ENCODE measurements at places on chromosomes 16 and 17.

DNA sequence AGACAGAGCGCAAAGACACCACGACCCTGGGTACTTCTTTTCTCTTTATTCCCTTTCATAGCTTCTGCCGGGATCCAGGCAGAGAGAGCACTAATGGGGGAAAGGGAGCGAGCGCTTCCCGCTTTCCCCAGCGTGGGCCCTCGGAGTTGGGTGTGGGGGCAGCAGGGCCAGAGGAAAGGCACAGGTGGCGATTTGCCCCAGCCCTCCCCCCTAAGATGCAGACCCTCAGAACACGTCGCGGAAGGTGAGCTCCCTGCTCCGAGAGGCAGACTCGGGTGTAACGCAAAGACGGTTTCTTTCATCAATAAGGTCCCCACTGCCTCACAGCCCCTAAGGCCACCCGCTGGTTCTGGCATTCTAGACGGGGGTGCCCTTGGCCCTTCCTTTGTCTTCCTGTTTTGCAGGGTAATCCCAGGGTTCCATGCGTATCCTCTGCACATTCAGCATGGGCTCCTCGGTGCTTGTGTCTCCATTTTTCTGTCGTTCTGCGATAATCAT, 570 bp upstream of the NME3 start:
- DNase-seq = no peak

DNA sequence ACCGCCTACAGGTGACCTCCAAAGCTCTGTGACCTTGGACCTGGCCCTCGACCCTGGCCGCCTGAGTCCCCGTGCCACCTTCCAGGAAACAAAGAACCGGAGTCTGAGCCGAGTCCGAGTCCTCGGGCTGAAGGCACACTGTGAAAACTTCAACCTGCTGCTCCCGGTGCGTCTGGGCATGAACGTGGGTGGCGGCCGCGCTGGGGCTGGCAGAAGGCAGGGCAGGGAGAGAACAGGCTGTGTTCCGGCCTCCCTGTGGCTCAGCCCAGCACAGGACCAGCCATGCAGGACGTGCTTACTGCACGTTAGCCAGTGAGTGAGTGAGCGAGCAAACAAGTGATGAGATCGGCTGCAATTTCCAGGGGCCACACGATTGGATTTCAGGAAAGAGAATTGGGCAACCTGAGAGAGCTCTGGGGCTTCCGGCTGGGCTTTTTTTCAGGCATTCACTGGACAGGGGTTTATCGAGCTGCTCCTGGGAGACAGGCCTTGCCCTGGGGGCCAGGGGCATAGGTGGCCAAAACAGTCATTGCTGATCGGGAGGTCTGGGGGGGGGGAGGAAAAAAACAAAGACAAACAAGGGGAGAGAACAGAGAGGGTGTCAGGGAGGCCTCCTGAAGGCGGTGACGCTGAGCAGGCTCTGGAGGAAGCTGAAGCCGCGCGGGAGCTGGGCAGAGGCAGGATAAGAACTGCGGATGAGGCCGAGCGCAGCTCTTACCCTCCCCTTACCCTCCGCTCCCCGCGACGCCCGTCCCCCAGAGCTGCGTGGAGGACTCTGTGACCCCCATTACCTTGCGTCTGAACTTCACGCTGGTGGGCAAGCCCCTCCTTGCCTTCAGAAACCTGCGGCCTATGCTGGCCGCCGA, 16.9 kb downstream of the ITGAX start:
- no peak for DNase-seq

DNA sequence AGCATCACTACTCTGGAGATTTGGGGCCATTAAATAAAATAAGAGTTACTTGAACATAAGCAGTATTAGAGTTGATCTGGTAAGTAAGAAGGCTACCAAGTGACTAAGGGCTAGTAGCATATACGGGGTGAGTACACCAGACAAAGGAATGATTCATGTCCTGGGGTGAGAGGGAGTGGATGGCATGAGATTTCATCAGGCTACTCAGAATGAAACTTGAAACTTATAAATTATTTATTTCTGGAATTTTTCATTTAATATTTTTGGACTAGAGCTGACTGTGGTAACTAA, 2.3 kb downstream of the SLFN5 start:
- peak; percentile 92 for DNase-seq

DNA sequence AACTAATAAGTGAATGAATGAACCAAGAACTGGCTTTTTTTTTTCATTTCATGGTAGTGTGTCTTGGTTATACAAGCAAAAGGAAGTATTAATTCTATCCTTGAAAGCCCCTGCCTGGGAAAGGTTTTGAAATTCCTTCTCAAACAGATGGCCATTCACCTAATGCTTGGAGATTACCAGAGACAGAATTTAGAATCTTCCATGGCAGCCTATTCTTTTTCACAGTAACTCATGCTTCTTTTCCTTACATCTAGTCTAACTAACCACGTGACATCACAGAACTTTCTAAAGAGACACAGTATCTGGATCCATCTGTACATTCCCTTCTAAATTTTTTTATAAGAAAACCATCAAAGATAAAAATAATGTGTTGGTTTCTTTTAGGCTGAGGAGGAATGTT, 151.6 kb downstream of the FTO start:
- DNase-seq = no peak

DNA sequence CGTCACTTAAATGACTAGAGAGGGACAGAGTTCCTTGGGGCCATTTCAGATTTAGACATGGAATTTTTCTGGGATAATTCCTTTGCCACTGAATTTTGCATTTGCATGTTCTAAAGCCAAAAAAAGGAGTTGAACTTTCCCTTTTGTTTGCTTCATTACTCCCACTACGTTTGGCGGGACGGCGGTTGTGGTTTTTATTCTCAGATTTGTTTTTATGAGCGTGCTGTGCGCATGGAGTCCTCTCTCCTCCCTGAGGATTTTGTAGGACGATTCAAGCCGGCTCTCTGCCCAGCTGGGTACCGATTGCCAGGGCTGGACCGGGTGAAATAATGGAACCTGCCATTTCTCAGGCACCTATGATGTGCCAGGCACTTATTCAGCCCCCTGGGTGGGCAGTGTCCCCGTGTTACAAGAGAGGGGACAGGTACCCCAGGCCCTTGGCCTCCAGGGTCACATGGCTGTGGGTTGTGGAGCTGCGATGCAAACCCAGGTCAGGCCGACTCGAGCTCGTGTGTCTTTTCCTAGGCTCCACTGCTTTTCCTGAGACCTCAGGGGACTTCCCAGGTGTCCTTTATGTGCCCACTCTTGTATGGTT, 18.8 kb downstream of the CMIP start:
- DNase-seq = no peak

DNA sequence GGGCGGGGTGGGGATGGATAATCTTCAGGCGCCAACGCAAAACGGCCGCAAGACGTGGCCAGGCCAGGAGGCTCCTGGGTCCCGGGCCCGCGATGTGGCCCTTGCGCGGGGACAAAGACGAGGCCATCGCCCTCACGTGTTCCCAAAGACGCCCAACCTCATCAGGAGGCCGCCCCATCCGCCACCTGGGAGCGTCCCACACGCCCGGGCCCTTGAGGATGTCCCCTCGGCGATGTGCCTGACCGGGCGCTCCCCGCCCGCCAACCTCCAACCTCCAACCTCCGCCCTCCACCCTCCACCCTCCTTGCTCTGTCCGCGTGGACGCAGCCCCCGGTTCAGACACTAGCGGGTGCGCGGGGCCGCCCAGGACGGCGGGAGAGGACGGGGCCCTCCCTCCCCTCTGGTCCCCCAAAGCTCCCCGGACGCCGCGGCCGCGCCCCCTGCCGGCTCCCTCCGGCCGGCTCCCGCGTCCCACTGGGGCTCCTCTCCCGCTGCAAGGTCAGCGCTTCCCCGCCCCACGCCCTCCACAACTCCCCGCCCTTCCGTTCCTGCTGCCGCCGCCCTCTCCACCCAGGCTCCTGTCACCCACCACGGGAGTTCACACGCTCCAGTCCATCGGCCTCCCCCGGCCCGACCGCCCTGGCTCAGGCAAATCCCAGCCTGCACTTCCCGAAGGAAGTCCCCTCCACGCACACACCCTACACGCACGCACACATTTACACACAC, 250.8 kb upstream of the RPL38 start:
- no peak for DNase-seq

DNA sequence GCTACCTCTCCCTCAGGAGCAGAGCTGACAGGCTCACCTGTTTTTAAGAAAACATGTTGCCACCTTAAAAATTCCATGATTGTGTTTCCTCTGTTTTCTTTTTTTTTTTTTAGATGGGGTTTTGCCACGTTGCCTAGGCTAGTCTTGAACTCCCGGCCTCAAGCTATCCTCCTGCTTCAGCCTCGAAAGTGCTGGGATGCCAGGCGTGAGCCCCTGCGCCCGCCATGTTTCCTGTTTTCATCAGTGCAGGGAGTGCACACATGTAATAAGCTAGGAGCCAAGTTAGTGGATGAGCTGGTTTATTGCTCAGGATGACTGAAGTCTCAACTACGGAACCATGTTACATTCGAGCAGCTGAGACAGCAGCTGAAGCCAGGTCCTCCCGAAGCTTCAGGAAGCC, 13.6 kb downstream of the MRM3 start:
- no peak for DNase-seq

GRCh38 chr16:661184-661821, 6.6 kb upstream of the RHOT2 start:
- DNase-seq = no peak

DNA sequence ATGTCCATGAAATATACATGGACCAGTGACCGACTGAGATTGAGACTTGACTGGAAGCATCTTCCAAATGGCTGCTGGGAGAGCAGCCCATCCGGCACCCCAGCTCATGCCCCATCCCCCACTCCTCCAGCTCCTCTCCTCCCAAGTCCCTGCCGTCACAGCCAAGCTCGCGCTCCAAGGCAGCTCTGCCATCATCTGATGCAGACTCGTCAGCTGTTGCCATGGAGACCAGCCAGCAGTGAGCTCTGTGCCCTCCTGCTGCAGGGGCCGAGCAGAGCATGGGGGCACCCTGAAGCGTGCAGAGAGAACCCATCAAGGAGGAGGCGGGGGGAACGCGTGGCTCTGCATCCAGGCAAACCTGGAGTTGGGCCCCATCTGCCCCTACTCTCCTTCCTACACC, 74.5 kb upstream of the TNRC6C start:
- DNase-seq = peak; percentile 16

- no peak for DNase-seq
Observed at GRCh38 chr17:2093349-2093748, 38.4 kb downstream of the HIC1 start.

GRCh38 chr17:32998887-32999228, 7.2 kb downstream of the SPACA3 start:
- peak; percentile 78 for DNase-seq

GRCh38 chr16:64269756-64270155, 852.1 kb downstream of the CDH11 start:
- no peak for DNase-seq

DNA sequence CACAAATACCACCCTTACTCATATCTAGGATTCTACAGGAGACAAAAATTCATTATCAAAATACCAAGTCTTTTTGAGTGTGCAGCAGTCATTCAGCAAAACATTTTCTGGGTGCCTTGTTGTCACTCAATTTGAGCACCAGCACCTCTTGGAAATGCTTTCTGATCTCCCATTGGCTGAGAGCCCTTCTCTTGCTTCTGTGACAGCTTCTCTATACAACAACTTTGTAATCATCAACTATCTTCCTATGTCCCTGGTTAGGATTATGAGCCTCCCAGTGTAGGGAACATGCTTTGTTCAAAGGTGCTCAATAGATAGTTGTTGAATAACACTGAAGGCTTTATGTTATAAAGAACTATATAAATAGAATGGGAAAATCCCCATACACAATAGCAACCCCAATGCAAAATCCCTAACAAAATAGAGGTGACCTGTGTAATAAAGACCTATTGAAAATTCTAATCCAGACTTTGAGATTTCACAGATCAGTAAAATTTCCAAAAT, 10.3 kb upstream of the RAB11FIP4 start:
- DNase-seq = no peak

DNA sequence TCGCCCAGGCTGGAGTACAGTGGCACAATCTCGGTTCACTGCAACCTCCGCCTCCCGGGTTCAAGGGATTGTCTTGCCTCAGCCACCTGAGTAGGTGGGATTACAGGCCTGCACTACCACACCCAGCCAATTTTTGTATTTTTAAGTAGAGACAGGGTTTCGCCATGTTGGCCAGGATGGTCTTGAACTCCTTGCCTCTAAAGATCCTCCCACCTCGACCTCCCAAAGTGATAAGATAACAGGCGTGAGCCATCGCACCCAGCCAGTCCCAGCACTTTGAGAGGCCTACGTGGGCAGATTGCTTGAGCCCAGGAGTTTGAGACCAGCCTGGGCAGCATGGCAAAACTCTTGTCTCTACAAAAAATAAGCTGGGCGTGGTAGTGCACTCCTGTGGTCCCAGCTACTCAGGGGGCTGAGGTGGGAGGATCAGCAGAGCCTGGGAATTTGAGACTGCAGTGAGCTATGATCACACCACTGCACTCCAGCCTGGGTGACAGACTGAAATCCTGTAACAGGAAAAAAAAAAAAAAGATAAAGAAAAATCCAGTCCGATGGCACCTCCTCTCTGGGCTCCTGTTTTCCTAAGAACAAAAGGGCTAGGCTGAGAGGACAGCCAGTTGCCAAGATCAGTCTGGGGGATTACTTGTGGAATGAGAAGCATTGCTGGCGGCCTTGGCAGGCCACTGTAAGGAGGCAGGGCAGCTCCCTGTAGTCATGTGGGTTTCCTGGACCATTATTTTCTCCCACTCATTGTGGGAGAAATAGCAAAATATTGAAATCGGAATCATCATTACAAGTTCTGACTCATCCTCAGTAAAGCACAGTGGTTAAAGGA, 3.0 kb upstream of the PIPOX start:
- peak; percentile 28 for DNase-seq

GRCh38 chr16:88453217-88453531, at the start of gene ZFPM1:
Gene ZFPM1, plus strand, starts transcription at chr16:88453280. Its CDS starts 359 bp downstream, at chr16:88453639.
- DNase-seq = no peak

DNA sequence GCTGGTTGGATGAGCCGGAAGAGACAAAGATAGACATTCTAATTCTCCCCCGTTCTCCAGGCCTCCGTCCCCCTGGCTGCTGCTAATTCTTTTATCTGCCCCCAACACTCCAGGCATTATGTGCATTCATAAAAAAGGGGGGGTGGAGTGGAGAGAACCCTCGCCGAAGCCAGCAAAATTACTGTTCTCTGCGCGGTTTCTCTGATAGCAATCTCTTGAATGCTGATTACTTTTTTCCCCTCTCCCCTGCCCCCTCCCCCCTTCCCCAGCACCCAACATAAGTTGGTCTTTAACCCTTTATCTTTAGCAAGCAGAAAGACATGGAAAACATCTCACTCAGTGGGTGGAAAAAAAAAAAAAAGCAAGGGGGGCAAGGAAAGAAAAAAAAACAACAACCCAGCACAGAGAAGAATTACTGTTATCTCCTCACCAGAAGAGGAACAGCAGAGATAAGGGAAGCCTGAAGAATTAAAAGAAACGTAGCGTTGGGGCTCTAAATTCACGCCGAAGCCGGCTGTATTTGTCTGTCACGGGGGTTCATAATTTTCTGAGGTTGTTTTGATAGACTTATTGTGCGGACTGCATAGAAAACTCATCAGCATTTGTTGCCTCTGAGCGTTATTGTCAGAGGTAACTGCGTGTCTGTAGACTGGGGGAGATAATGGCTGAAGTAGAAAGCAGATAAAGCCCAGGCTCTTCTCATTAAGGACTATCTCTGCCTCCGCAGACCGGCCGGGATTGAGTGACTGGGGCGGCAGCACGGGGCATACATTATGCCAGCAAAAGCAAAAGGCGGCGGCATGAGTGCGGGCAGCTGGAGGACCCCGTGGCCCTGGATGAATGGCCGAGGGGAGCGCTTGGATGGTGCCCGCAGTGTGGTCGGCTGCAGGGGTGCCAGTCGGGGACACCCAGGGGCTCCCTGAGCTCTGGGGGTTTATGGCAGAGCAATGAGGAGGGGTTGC, 126.9 kb downstream of the MRM1 start:
- no peak for DNase-seq
